Left forelimb (tissue), 1 donor: ENCODE measurements at places on chromosomes 5 and 9.

DNA sequence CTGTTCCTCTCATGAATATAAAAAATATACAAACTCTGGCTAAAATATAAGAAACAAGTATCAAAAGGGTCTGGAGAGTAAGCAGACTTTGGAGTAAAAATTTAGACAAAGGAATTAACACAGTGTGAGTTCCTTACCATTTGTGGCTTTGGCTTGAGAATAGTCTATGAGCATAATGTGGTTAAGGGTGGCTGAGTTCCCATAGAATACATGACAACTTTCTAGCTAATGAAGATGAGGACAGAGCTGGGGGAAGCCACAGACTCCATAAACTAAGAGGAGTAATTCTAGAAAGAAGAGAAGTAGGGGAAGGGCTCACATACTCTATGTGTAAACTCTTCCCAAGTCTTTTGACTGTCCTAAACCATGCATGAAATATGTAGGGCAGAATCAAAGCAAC lies 79.4 kb downstream of the CAAP1 start:
- DNase-seq, result no peak

DNA sequence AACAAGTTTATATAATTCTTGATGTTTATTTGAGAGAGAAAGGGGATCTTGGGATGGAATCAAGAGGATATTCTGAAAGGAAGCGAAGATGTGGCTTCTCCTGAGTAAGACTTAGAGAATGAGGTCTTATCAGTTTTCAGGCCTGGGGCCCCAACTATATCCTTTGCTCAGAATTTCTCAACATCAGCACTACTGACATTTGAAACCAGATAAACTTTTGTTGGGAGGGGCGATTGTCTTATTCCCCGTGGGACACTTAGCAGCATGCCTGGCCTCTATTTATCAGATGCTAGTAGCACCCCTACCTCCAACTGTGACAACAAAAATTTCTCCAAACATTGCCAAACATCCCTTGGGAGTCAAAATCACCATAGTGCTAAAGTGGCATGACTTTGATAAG lies 567.7 kb downstream of the MAT2B start:
- no peak for DNase-seq

GRCh38 chr9:35107297-35108290 lies 4.7 kb upstream of the STOML2 start:
- DNase-seq, result peak; percentile 62

DNA sequence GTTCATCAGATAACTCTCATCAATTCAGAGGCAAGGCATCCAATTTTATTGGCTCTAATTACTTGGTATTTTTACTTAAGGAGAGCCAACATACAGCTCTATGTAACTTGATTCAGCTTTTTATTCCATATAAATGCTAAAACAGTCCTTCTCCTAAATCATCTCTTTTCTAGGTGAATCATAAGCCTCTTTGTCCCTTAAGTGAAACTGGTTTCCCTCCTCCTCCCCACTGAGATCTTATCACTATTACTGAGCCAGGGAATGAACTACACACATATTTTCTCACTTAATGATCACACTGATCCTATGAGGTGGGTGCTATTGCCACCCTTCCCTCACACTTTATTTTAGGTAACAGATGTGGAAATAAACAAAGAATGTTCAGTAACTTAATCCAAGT lies 1143.8 kb downstream of the MAT2B start:
- DNase-seq, result no peak

DNA sequence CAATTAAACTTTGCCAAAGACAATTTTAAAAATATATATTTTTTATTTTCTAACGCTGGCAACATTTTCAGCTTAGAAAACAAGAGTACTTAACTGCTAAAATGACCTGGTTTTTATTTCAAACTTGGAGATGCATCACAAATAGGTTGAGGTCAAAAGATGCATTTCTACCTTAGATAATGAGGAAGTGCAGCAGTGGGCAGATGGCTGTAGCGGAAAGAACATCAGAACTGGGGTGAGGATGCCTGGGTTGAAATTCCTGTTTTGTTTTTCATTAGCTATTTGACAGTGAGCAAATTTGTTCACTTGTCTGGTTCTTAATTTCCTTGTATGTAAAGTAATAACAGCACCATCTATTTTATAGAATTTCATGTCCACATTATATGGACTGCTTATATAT lies 524.8 kb upstream of the KLF4 start:
- DNase-seq, result no peak

GRCh38 chr5:129631961-129632360 lies 115.9 kb upstream of the MINAR2 start:
- DNase-seq, result no peak

DNA sequence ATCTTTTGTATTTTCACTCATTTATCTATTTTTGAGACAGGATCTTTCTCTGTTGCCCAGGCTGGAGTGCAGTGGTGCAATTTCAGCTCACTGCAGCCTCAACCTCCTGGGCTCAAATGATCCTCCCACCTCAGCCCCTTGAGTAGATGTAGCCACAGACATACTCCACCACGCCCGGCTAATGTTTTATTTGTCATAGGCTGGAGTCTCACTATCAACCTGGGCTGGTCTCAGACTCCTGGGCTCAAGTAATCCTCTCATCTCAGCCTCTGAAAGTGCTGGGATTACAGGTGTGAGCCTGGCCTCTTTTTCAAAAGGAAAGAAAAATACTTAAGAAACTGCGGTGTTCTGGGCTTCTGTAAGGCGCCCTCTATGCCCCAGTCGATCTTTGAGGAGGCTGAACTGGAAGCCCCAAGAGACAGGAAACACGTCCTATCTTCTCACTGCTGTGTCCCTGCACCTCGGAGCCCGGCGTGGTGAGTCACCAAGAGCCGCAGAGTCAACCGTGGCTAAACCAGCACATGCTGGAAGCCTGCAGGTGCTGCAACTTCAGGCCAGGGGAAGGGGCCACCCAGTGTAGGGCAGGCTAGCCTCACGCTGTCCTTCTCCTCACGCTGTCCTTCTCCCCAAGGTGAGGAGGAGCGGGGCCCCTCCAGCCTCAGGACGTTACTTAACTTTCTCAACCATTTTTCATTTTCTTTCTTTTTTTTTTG lies 15.2 kb upstream of the LHX3 start:
- DNase-seq, result no peak
